ENCODE measurements at places on chromosomes 6 and 20.

GRCh38 chr6:111781041-111781708 lies 92.1 kb downstream of the FYN start:
- no peak for DNase-seq

GRCh38 chr6:74551896-74552295 lies 654.0 kb downstream of the COL12A1 start:
- DNase-seq, result no peak

- DNase-seq, result no peak
Measured at GRCh38 chr6:145274083-145274482, 461.2 kb downstream of the EPM2A start.

GRCh38 chr6:36120979-36121786 lies 9.1 kb upstream of the MAPK13 start:
- peak; percentile 63 for DNase-seq

- DNase-seq, result no peak
Measured at GRCh38 chr6:1821164-1821512, 211.4 kb downstream of the FOXC1 start.

DNA sequence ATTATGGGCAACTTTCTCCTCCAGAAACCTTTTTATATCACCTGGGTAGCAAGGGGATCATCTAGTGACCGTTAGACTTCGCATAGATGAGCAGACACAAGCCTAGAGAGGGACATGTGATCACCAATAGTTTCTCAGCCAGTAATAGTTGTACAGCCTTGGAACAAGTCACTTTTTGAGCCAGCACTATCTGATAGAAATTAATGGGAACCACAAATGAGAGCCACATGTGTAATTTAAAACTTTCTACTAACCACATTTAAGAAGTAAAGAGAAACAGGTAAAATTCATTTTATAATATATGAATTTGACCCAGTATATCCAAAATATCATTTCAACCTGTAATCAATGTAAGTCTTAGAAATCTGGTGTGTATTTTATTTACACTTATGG lies 592 bp upstream of the CTNNBL1 start:
- no peak for DNase-seq

- no peak for DNase-seq
Measured at GRCh38 chr20:53706466-53707370, 113.1 kb upstream of the ZNF217 start.

DNA sequence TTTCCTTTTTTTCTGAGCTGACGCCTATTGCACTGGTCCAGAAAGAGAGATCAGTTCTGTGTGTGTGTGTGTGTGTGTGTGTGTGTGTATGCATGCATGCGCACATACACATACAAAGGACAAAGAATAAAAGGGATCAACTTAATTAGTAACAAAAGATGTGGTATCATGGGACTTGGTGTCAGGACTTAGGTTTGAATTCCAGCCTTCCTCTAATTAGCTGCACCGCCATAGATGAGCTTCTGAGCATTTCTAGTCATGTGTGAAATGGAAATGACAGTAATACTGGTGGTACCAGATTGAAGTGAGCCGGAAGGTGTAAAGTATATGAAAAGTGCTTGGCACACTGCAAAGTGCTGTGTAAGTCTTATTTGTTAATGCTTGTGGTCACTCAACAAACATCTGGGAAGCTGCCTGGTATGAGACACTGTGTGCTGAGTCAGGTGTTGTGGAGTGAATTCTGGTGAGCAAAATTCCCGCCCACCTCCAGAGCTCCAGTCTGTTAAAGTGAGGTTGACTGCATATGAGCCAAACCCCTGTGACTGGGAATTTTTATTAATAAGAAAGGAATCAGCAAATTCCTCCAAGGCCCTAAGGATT lies 12.4 kb downstream of the DAAM2 start:
- no peak for DNase-seq

- no peak for DNase-seq
Measured at GRCh38 chr6:45946352-45946751, 69.3 kb downstream of the CLIC5 start.

GRCh38 chr6:15406452-15406851 lies 160.6 kb downstream of the JARID2 start:
- no peak for DNase-seq

DNA sequence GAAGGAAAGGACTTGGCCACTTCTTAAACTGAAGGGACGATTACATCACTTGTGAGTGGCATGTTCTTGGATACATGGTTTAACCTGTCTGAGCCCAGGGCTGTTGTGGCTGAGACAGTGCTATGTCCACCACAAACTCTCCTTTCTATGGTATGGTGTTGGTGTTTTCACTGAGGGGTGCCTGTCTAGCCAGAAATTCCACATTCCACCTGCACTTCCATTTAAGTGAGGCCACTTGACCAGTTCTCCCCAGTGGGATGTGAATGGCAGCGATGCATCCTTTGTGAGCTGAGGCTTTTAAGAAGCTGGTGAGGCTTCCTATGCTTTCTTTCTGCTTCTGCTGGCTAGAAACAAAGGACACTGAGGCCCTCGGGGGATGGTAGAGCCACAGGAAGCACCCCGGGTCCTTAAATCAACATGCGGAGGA lies 151.4 kb upstream of the CHD6 start:
- DNase-seq, result no peak

GRCh38 chr6:168370310-168370991 lies 50.9 kb upstream of the DACT2 start:
- peak; percentile 60 for DNase-seq

DNA sequence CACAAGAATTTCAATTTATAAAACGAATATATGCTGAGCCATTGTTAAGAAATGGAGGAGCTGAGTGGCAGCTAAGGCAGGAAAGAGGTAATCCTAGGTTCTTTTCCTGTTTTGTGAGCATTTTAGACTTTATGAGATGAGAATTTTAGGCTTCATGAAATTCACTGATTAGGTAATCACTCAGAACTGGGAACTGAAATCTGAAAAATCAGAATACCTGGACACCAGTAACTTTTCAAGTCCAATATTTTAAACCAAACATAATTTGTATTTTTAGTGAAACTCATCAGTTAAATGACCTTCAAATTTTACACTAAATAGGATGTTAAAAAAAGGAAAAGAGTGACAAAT lies 389.9 kb downstream of the HTR1B start:
- DNase-seq, result no peak

- no peak for DNase-seq
Measured at GRCh38 chr6:169096388-169096787, 157.3 kb downstream of the THBS2 start.

- DNase-seq, result no peak
Measured at GRCh38 chr20:18543932-18544331, 23.3 kb upstream of the SMIM26 start.

GRCh38 chr6:148835920-148836441 lies 89.2 kb downstream of the UST start:
- peak; percentile 44 for DNase-seq

- no peak for DNase-seq
Measured at GRCh38 chr20:7358670-7359069, 581.6 kb downstream of the HAO1 start.

- DNase-seq, result peak; percentile 9
Measured at GRCh38 chr6:144931172-144932035, 646.3 kb downstream of the UTRN start.

DNA sequence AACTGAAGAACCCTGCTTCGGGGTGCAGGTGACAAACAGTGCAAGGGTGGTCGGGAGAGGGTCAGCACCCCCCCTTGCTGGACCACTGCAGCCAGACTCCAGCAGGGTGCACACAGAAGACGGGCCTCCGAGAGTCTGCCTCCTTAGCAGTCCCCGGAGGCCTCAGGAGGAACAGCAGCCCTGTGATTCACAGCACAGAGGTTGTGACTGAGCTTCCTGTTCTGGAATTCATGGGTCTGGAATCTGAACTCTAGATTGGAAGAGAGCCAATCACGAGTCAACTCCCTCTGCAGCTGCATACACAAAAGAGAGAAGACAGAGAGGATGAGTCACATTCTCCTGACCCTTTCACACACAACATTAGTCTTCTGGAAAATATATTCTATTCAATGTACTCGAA lies 249.0 kb upstream of the OPRM1 start:
- DNase-seq, result no peak

GRCh38 chr20:22619272-22619671 lies 34.9 kb upstream of the FOXA2 start:
- no peak for DNase-seq

DNA sequence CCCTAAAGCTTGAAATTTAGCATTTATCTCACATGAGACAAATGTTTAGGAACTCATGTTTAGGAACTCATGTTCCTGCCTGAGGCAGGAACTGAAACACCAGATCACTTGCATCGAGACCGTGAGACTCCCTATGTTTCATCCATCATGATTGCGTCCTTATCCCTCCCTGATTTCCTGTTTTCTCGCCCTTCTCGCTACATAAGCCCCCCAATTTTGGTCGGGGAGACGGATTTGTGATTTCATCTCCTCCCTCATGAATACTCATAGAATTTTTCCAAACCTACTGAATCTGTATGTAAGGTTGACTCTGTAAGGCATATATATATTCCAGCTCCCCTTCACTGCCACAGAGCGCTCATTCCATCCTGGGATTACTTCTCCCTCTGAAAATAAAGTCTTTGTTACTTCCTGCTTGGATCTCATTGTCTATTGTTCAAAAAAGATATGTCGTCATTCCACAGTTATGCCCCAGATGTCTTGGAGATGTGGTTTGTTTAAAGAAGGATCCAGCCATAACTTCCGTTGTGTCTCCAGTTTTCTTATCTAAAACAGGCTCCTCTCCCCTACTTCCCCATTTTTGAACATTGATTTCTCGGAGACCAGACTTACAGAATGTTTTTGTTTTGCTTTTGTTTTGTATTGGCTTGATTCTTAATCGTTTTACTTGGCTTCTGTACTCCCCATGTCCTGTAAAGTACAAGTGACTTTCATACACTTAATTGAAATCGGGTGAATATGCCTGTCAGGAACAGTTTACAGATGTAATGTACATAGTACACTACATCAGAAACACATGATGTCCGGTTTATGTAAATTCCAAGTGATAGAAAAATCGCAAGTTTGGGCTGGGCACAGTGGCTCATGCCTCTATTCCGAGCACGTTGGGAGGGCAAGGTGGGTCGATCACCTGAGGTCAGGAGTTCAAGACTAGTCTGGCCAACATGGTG lies 118.7 kb downstream of the HFE start:
- no peak for DNase-seq

DNA sequence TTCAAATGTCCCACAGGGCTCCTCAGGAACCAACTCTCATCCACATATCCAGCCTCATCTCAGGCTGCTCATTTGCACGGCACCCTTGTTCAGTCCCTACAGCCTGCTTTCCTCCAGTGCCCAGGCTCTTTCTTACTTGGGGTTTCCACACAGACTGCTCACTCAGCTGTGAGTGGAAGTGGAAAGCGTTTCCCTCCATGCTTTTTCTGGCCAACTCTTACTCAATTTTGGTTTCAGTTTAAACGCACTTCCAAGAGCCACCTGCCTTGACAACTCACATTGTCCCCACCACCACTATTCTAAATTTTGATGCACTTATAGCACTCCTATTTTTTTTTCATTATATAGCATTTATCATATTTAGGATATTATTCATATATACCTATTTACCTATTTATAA lies 367.1 kb downstream of the PKHD1 start:
- DNase-seq, result no peak

DNA sequence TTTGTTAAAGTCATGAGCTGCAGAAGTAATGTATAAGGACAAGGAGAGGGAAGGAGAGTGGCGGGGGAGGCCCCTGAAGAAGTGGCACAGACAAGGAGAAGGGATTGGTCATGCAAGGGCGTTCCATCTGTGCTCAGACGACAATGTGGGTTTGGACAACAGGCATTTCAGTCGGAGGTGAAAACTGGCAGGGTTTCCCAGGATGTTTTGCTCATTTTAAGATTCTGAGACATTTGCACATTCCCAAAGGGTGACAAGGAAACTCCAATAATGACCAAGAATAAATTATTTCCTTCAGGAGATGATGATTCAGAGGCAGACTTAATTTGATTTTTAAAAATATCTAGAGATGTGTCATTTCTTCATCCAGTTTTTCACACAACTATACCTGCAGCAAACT lies 181.8 kb downstream of the HIVEP2 start:
- DNase-seq, result no peak

All from stimulated activated CD4-positive, alpha-beta T cell treated with anti-CD3 and anti-CD28 coated beads, Interleukin-1b, Interleukin-23, amount 100 ng/mL, for 48 hours (primary cell).